Left kidney (tissue), 8 donors: ENCODE measurements at places on chromosomes 6 and 20.

- no peak for DNase-seq
Measured at GRCh38 chr20:10089871-10090587, 55.2 kb downstream of the ANKEF1 start.

GRCh38 chr20:5143851-5144250, 17.0 kb downstream of the CDS2 start:
- DNase-seq: no peak

DNA sequence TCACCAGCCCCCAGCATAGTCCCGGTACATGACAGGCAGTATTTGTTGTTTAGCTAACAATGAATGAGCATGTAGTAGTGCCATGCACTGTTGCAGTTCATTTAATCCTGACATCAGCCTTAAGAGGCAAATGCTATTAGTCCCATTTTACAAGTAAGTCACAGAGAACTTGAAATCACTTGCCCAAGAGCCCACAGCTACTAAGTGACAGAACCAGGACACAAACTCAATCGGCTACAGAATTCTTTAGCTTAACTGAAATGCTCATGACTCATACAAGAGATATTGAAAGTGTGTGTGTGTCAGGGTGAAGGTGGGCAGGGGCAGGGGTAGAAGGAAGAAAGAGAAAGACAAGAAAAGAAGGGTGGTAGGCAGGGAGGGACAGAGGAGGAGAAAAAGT, 52.7 kb downstream of the UNC5CL start:
- DNase-seq: no peak

DNA sequence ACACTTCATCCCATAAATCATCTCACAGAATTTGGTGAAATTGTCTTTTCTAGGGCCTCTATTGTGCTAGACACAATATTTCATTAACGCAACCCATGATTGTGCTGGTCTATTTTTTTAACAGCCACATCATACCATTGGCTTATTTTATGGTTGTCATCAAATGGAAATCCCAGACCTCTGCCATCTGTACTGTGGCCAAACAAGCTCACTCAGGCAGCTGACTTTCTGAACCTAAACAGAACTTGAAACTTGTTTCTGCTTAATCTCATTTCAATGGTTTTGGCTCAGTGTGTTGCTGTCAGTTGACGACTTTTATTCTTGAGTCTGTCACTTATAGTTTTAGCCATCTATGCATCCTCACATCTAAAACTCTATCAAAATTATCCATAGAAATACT, 111.8 kb downstream of the HAO1 start:
- no peak for DNase-seq

DNA sequence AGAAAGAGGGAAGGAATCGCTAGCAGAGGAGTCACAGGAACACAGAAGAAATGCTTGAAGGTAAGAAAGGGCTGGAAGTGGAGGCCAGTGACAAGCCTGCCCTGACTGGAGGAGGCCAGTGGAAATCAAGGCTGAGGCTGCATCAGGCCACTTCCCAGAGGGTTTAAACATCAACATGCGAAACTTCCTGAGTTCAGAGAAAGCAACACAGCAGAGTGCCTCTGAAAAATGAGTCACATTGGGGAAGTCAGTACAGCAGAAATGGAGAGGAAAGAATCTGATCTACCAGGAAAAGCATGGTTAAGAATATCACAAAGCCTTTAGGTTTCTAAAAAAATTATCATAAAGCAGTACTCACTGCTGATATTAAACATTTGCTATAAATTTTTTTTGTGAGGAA, 23.3 kb downstream of the NAPB start:
- no peak for DNase-seq

GRCh38 chr6:83615025-83615999, 93.6 kb downstream of the SNAP91 start:
- DNase-seq: peak; percentile 5

- DNase-seq: no peak
Measured at GRCh38 chr6:118419448-118420394, 128.4 kb upstream of the PLN start.

DNA sequence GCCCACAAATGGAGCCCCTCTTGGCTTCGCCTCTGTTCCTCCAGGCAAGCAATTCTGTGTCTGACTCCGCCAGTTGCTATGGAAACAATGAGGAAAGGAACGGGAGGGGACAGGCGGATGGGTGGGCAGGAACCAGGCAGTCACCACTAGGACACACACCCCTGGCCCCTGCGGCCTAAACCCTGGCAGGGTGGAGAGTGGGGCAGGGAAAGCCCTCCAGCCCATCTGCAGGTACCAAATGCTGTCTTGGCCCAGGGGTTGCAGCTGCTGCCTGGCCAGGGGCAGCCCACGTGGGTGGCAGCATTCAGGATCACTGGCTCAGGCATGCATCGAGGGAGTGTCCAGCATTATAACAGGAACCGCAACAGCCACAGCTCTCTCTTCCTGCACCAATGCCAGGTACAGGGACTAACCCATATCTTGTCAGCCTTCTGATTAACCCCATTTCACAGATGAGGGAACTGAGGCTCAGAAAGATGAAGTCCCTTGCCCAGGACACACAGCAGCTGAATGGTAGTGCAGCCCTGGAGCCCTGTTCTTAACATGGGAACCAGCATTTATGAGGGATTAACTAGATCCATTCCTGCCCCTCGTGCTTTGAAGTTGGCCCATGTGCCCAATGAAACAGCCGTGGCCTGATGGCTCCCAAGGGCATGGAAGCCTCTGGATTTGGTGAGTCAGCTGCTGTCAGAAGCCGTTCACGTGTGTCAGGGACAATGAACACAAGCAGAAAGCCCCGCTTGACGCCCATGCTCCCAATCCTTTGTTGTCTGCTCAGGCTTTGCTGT, 66.3 kb downstream of the NOL4L start:
- no peak for DNase-seq

DNA sequence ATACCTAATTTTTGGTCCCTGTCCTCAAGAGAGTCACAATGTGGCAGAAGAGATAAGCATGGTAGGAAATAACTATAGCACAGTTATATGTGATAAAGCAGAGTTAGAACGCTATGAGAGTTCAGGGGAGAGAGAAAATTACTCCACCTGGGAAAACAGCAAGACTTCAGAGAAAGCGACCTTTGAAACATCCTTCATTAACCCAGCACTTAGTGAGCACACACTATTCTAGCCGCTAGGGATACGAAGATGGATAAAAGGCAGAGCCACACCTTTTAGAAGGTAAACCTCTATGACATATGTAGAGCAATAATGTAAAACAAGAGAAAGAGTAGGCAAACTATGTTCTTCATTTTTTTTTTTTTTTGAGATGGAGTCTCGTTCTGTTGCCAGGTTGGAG, 264.3 kb downstream of the PTPRK start:
- no peak for DNase-seq

DNA sequence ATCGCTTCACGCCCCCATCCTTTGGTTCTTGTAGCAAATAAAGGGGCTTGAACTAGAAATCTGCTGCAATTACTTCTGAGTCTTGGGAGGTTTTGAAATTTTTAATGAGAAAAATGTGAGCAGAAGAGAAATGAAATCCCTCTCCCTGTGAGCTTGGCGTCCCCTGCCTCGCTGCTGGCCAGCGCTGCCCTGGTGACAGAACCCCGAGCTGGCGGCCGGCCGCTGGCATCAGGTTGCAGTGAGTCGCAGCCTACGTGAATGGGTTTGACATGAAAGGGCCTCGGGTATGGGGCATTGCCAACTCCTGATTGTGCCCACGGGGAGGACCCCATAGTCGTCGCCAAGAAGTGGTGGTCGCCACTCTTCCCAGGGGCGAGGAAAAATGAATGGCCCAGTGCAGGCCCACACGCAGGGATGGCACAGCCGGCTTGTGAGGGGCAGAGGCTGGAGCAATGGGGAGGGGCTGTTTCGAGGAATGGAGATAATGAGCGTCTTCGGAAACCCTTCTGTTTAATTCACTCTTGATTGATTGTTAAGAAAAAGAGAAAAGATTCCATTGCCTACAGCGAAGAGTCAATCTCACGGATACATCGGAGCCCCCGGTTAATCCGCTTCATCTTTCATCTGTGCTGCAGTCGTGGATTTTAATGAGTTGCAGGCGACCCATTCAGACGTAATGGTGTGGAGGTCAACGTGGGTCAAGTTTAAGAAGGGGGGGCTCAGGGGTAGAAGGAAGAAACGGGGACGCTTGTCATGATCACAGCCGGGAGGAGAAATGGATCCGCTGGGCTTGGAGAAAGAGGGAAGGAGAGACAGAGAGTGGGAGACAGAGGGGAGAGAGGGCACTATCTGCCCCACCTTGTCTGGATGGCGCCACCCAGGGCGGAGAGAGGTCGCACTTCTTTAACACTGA, 380.1 kb downstream of the THBS2 start:
- no peak for DNase-seq

DNA sequence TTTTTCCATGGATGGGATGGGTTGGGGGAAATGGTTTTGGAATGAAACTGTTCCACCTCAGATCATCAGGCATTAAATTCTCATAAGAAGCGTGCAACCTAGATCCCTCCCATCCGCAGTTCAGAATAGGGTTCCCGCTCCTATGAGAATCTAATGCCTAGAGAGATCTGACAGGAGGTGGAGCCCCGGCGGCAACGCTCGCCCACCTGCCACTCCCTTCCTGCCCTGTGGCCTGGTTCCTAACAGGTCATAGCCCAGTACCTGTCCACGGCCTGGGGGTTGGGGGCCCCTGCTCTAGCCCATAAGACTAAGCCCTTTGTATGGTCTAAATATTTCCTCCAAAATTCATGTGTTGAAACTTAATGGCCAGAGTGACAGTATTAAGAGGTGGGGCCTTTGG, 92.3 kb upstream of the SALL4 start:
- DNase-seq: no peak

GRCh38 chr6:144434308-144434990, 149.3 kb downstream of the UTRN start:
- no peak for DNase-seq

DNA sequence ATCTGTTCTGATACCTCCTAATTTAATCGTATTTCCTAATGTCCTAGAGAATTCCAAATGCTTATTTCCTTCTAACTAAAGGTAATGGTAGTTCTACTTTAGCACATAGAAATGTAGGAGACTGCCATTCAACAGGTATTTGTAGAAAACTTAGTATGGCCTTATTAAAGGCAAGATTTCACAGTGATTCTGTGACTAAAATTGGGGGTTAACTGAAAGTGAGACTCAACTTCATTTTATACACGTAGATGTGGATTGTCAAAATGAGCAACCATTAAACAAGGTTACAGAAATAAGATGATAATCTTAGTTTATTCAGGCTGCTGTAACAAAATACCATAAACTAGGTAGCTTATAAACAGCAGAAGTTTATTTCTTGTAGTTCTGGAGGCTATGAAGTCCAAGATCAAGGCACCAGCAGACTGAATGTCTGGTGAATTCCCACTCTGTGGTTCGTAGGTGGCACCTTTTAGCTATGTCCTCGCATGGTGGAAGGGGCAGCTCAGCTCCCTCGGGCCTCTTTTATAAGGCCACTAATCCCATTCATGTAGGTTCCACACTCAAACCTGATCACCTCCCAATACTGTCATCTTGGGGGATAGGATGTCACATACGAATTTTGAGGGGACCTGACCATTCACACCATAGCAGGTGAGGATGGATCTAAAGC, 38.7 kb downstream of the TAB2 start:
- no peak for DNase-seq

- no peak for DNase-seq
Measured at GRCh38 chr6:90948540-90948939, 361.7 kb upstream of the MAP3K7 start.
